ENCODE measurements at places on chromosomes 13 and 19.

DNA sequence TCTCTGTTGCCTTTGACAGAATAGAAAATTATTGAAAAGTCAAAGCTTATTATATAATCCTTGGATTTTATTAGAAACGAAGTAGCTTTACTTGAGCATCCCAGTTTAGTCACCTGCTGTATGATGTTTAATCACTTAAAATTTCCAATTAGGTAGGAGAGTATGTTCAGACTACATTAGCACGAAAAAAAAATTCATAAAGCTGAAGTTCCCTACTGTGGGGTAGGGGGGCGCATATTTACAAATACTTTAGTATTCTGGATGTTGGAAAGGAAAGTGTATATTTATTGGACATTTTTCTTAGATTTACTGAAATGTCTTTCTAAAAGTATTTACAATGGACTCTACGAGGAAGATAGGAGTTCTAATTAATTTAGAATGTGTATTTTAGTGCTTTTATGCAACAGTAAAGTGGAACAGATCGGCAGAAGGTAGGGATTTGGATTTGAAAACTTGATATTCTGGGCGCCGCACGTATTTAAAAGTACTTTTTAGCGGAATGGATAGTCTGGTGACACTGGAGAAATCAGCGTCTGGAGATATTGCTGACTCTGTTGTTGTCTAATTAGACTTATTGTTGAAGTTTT is 1.9 kb downstream of the CDK8 start:
- no peak for DNase-seq

- no peak for DNase-seq
These were observed 7.4 kb downstream of the C19orf25 start for GRCh38 chr19:1471515-1472160.

DNA sequence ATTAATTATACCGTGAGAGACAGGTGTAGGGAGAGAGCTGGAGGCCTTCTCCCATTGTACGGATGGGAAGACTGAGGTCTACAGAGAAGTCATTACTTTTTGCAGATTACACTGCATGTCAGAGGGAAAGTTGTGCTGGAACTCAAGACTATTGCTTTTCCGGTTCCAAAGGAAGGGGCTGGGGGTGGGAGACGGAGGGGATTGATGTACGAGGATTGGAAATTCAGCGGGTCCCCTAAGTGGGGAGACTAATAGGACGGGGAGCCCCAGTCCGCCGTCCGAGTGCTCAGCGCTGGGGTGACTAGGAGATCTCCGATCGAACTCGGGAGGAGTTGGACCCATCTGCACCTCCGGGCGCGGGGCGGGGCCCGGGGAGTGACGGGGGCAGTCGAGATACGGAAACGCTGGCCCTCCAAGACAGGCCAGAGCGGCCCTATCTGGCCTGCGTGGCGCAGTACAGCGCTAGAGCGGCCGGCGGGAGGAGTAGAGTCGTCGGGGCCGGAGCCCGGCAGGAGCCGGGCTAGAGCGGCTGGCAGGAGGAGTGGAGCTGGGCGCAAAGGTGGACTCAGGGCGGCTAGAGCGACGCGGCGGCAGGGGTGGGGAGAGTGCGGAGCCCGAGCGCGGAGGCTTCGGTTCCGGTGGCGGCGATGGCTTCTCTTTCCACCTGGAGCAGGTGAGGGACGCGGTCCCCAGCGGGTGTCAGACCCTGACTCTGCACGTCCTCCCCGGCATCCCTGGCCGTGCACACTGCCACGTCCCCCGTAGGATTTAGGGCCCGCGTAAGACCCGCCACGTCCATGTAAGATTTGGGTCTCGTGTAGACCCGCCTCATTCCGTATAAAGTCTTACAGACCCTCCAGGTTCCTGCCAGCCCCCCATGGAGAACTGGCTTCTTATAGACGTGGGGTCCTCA is 1.1 kb downstream of the ARHGEF1 start:
- peak; percentile 90 for DNase-seq

GRCh38 chr19:34994286-34994642 is 5.9 kb upstream of the GRAMD1A start:
- no peak for DNase-seq

- DNase-seq = no peak
These were observed 12.5 kb downstream of the CRTC1 start for GRCh38 chr19:18696023-18696422.

GRCh38 chr13:44573790-44574465 is 2.2 kb downstream of the TSC22D1 start:
- peak; percentile 33 for DNase-seq
